Foreskin keratinocyte (primary cell): ENCODE measurements at places on chromosomes 2 and 18. TPM values are rescaled to one million over a fixed set of nuclear protein-coding genes. Genes with fewer than 3 reads are reported as not detected.

- DNase-seq: peak; percentile 58
Observed at GRCh38 chr2:38013158-38013752, 62.7 kb downstream of the CYP1B1 start.

- DNase-seq: no peak
Observed at GRCh38 chr18:57581301-57581934, 5.1 kb downstream of the FECH start.

- DNase-seq: no peak
Observed at GRCh38 chr18:52408800-52409302, 68.9 kb downstream of the DCC start.

- no peak for DNase-seq
Observed at GRCh38 chr2:187302116-187302515, 145.9 kb downstream of the CALCRL start.

- peak; percentile 4 for DNase-seq
Observed at GRCh38 chr2:71277536-71278103, 50.7 kb upstream of the PAIP2B start.

GRCh38 chr2:212050871-212051270, 487.7 kb downstream of the ERBB4 start:
- no peak for DNase-seq

GRCh38 chr2:204133476-204133875, 196.9 kb downstream of the ICOS start:
- no peak for DNase-seq

DNA sequence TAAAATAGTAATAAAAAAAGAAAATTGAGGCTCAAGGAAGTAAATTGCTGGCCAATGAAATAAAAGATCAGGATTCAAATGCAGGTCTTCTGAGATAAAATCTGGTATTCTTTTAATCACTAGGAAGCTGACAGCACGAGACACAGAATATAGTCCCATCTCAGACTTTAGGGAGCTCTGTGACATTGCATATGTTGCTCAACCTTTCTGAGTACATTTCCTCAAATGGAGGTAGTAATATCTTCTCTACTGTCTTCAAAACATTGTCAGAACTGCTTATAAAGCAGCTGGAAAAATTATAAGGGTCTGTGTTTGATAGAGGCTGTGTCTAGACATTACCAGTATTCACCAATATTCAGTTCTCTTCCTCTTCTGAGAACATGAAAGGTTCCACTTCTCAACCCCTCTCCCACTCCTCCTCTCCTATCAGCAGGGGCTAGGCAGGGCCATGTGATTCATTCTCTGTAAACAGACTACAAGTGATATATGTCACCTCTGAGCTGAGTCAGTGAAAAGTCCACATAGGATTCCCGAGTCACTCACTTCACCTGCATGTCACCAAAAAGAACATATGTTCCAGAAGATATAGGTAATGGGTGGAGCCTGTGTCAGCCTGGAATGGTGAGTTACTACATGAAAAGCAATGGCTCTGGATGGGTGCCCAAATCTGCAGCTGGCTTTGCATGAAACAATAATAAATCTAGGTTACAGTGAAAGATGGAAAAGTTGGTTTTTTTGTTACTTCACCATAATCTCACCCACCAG, 7.1 kb downstream of the KCNE4 start:
- no peak for DNase-seq

- no peak for DNase-seq
Observed at GRCh38 chr2:71603851-71604725, 150.7 kb downstream of the DYSF start.

DNA sequence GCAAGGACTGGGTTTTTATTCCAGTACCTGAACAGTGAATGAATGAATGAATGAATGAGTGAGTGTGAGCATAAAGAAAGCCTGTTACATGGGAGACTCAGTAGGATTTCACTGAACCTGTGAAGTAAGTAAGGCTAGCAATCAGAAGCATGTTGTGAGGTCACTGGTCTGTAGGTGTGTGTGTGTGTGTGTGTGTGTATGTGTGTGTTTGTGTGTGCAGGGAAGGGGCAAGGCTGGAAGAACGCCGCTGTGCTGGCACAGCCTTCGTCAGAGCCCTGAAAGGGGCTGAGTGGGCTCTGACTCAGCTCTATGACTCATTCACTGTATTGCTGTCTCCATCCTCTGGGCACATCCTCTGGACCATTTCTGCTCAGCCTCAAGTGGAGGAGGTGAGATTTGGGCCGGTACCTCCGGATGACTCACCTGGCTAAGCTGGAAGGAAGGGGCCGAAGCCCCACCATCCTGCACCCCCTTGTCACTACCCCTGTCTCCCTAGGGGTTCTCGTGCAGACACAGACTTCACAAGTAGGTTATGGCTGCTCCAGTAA, 51.4 kb upstream of the MRPL33 start:
- peak; percentile 94 for DNase-seq

- DNase-seq: no peak
Observed at GRCh38 chr18:2686349-2686968, 30.9 kb downstream of the SMCHD1 start.

DNA sequence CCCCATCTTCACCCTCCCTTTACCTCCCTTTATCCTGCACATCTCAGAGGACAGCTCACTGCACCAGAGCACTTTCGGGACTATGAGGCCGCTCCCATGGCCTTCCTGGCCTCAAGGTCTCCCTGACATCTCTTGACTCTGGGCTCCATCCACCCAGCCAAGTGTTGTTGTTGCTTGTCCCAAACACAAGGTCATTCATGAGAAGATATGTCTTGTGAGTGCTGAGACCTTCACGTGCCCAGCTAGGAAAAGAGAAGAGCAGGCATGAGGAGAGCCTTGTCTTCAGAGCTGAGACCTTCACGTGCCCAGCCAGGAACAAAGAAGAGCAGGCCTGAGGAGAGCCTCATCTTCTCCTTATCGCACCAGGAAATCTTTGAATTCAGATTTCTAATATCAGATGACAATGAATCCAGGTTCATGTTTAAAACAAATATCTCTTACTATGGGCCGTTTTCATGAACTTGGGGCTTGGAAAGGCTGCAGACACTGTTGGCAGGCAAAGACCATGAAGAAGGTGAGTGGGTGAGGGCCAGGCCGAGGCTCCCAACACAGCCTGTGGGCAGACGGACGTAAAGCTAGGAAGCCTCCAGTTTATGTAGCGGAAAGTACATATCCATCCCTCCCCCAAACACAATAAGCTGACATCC, 256.1 kb downstream of the NDUFA10 start:
- no peak for DNase-seq

EFEMP1 gene
- 109 and 182 TPM in 2 replicates for total RNA-seq

SETBP1 gene
- 5.8 and 9.8 TPM in 2 replicates for total RNA-seq

AMER3 gene
- total RNA-seq: not detected in 2 replicates

CAPN14 gene
- 0.31 and 0.35 TPM in 2 replicates for total RNA-seq

EVA1A gene
- total RNA-seq: 29.3 and 30.0 TPM in 2 replicates
